ENCODE measurements at places on chromosomes 11 and 22.
A peak's percentile ranks its signal among the peaks of the same experiment; 100 is the strongest.

- DNase-seq, result no peak
These were observed 16.7 kb upstream of the POU2AF1 start for GRCh38 chr11:111395749-111396148.

GRCh38 chr22:40328546-40329456 lies 17.5 kb upstream of the ADSL start:
- no peak for DNase-seq

DNA sequence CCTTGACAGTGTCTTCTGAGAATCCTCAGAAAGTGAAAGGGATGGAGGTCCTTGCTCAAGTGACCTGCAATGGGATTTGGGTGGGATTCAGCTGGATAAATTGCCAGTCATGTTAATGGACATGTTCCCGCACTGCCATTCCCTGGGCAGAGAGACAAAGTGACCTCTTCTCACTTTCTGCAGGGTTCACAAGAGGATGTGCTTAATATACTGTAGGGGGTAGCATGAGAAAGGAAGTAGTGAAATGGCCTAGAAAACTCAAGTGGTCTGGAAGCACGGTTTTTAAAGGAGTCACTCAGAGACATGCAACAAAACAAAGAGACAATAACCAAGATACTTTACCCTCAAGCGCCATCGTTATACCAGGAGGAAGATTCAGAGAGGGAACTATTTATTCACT lies 70.2 kb downstream of the NELL1 start:
- no peak for DNase-seq

- no peak for DNase-seq
These were observed 11.4 kb downstream of the TBCEL start for GRCh38 chr11:121035169-121035755.

- no peak for DNase-seq
These were observed 3.8 kb downstream of the AIP start for GRCh38 chr11:67486481-67487195.

DNA sequence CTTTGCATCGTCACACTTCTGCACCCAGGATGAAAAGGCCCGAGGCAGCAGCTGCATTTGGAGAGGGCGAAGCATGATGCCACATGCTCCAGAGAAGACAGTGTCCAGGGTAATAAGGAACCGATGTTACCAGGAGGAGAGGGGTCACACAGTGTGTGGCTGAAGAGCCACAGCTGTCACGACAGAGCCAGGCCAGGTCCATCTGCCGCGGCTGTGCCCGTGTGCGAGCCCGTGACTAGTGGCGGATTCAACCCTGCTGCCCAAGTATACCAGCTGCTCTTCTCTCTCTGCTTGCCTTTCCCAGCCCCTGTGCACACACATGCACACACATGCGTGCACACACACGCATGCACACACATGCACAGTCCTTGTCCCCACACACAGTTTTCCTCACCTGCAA lies 1432.5 kb downstream of the BRD1 start:
- DNase-seq, result no peak

DNA sequence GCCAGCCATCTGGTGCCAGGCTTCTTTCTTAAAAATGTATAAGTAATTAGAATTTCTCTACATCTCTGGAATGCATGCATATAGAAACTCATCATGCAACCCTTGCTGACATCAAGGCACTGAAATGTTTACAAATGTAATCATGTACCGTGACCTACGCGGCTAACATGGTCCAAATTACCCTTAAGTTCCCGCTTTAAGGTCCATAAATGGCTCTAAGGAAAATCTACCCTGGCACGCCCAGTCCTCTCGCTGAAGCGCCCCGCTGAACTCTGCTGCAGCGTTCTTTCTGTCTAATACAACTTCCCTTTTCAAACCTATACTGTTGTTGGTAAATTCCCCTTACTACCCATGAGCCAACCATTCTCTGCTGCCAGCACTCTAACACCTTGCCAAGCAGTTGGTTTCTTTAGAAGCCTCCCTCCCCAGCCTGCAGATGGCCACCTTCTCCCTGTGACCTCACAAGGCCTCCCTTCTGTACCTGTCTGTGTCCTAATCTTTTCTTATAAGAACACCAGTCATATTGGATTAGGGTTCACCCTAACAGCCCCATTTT lies 13.5 kb upstream of the HMOX1 start:
- no peak for DNase-seq

GRCh38 chr11:85263328-85263727 lies 363.8 kb downstream of the DLG2 start:
- DNase-seq, result no peak

DNA sequence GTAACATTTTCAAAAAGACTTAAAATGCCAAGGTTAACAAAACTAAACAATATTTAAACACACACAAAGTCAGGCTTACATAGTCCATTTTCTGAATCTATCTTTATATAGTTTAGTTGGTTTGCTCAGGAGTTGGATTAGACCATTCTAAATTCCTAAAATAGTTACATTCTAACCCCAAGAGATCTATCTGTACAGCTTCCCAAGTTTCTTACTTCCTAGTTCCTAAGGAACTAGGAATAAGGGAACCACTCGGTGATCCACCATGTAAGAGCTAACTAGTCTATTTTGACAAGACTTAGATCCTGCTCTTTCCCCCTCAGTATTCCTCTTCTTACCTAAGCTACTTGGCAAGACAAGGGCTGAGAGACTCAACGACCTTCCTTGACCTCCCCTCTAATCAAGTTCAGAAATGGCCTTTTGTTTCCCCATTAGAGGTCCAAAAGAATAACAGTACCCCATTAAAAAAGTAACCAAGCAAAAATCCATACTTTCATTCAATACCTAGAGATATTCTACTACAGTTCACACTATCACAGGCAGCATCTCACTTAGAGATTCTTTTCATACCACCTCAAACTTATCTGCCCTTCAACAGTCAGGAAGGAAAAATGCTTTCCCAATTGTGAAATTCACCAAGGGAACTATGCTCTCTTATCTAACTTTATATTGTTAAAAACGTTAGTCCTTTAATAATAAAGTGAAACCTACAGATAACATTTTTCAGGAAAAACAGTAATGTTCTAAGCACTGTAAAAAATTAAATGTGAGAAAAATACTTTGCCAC lies 253.1 kb downstream of the TTC28 start:
- DNase-seq, result no peak

DNA sequence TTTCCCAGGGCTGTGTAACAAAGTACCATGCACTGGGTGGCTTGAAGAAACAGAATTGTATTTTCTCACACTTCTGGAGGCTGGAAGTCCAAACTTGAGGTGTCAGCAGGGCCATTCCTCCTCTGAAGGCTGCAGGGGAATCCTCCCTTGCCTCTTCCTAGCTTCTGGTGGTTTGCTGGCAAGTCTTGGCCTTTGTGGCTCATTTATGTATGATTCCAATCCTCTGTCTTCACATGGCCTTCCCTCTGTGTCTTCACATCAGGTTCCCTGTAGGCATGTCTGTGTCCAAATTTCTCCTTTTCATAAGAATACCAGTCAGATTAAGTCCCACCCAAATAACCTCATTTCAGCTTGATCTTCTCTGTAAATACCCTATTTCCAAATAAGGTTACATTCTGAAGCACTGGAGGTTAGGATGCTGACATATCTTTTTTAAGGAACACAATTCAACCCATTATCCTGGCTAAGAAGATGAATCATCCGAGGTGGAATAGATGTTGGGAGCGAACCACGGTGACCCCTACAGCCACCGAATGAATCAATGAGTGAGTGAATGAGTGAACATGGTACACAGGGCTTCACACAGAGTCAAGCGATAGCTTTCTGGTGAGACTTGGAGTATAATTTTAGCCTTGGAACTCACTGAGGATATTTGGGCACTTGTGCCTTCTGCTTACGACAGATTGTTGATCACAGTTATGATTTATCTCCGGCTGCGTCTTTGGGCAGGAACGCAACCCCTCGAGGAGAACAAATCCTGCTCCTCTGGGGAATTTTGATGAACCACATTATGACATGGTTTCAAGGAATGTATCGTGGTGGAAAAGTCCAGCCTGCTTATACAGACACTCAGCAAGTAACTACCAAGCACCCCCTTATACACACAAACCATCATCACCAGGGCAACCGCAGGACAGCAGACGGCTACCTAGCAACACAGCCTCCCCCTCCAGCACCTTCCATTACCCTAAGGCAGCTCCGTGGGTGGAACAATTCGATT lies 34.3 kb upstream of the MICAL2 start:
- peak; percentile 100 for DNase-seq

- DNase-seq, result no peak
These were observed at the start of gene VPREB1 for GRCh38 chr22:22244316-22245250. VPREB1 (plus strand) TSS chr22:22244786; CDS start chr22:22244814, 28 bp downstream.

GRCh38 chr11:128757886-128758612 lies 64.2 kb downstream of the FLI1 start:
- no peak for DNase-seq

- DNase-seq, result no peak
These were observed 27.2 kb upstream of the RASSF10 start for GRCh38 chr11:12981676-12982522.
